Panc1 (cell line): ENCODE measurements at places on chromosomes 12 and 14.

GRCh38 chr12:45670346-45671065, 59.0 kb upstream of the ARID2 start:
- DNase-seq = no peak

DNA sequence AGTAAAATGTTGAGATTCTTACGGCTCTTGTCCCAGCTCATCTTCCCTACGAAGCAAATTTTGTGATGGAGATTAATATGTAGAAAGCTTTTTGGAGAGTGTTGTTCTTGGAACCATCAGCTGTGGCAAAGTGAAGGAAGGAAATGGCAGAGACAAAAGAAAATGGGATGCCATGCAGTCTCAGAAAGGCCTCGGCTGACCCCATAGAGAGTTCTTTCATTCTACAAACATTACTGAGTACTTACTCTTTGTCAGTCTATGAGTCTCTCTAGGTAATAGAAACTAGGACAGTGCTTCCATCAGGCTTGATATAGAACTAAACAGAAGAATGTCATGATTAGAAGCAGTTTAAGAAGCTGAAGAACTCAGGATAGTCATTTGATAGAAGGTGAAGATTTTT, 134.1 kb downstream of the PLEKHA5 start:
- DNase-seq = no peak

DNA sequence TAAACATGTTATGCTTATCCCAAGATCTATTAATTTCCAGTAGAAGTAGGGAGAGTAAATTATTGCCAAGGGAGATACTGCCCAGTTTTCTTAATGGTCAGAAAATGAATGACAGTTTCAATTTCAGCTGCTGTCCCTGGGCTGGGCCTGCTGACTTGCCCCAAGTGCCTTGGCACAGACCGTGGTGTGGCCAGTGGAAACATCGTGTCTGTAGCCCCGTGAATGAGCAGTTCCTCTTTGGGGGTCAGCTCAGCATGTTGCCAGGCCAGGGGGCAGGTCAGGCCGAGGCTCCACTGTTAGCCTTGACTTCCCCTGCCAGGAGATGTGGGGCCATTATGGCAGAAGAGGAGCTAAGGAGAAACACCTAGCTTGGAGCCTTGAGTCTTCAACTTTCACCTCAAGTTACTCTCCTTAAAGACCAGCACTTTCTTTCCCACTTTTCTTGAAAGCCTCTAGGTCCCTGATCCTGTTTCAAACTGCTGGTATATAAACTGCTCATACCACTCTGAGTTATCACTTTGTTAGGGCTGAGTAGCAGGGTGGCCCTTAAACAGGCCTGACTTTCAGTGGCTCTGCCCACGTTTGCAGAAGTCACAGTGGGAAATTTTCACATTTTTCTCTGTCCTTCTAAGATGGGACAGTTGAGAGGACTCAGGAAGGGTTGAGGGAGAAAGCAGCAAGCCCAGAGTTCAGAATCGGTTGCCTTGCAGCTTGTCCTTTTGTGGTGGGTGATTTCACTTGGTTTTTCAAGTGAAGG, 73.2 kb downstream of the SUSD6 start:
- DNase-seq = no peak

GRCh38 chr12:108589840-108590229, 8.0 kb downstream of the TMEM119 start:
- no peak for DNase-seq

DNA sequence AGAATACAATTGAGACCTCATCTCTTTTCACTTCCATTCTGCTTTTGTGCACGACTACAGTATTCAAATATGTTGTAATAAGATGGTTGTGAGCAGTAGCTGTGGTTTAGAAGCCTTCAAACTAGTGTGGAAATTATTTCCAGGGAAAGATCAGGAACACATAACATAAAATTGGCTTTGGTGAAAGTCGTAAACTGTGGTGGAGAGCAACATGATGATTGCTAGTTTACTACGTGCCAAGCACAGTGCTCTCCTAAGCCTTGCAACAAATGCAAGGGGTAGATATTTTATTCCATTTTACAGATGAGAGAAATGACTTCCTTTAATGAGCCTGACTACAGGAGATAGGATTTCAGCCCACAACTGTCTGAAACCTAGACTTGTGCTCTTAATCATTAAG, 172.4 kb upstream of the LMNTD1 start:
- no peak for DNase-seq

- no peak for DNase-seq
Observed at GRCh38 chr14:100823413-100824080, 2.4 kb upstream of the MEG3 start.

DNA sequence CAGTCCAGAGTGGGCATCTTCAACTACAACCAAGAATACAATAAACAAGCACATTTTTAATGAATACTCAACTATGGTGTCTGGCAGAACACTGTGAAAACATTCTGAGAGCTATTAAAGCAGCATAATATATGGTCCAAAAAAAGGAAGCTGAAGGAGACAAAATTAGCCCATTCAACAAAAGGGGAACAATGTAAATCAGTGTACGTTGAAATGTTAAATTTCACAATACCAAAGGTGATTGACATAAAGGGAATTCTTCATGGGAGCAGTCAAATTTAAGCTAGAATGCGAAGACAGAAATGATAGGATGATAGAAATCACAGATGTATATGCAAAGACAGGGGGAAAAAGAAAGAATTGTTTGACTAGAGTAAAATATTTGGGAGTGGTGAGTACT, 41.3 kb upstream of the SYCP3 start:
- no peak for DNase-seq

- DNase-seq = no peak
Observed at GRCh38 chr14:59305836-59306555, 117.5 kb downstream of the DAAM1 start.

- DNase-seq = no peak
Observed at GRCh38 chr12:10968765-10969456, 17.8 kb downstream of the TAS2R50 start.

GRCh38 chr12:109558374-109559199, 14.7 kb downstream of the MMAB start:
- no peak for DNase-seq

GRCh38 chr12:123284669-123285068, 13.0 kb upstream of the CDK2AP1 start:
- no peak for DNase-seq

DNA sequence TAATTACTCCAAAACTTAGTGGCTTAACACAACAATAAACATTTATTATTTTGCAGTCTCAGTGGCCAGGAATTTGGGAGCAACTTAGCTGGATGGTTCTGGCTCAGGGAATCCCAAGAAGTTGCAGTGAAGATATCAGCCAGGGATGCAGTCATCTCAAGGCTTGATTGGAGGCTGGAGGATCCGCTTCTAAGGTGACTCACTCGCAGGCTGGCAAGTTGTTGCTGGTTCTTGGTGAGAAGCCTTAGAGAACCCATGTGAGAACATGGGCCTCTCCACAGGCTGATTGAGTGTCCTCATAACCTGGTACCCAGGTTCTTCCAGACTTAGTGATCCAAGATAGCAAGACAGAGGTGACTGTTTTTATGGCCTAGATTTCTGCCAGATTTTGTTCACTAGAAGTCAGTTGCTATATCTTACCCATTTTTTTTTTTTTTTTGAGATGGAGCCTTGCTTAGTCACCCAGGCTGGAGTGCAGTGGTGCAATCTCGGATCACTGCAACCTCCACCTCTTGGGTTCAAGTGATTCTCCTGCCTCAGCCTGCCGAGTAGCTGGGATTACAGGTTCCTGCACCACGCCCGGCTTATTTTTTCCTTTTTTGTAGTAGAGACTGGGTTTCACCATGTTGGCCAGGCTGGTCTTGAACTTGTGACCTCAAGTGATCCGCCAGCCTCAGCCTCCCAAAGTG, 32.5 kb downstream of the BRMS1L start:
- DNase-seq = no peak

GRCh38 chr12:76252031-76252430, 96.2 kb downstream of the BBS10 start:
- no peak for DNase-seq

GRCh38 chr12:105977652-105978051, 161.1 kb downstream of the NUAK1 start:
- DNase-seq = no peak
